NCI-H524 treated with DMSO at 0.1 percent for 48 hours (cell line): ENCODE measurements at places on chromosomes 6 and 20.

- no peak for DNase-seq
Observed at GRCh38 chr6:53038141-53038540, 27.1 kb upstream of the FBXO9 start.

DNA sequence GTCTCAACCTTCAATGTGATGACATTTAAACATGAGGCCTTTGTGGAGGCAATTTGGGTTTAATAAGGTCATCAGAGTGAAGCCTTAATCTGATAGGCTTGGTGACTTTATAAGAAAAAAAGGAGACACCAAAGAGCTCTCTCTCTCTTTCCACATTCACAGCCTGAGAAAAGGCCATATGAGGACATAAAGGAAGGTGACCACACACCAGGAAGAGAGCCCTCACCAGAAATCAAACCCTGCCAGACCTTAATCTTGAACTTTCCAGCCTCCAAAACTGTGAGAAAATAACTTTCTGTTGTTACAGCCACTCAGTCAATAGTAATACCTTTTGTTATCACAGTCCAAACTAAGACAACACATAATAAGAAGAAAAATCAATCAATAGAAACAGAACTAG is 47.7 kb downstream of the COL12A1 start:
- no peak for DNase-seq

DNA sequence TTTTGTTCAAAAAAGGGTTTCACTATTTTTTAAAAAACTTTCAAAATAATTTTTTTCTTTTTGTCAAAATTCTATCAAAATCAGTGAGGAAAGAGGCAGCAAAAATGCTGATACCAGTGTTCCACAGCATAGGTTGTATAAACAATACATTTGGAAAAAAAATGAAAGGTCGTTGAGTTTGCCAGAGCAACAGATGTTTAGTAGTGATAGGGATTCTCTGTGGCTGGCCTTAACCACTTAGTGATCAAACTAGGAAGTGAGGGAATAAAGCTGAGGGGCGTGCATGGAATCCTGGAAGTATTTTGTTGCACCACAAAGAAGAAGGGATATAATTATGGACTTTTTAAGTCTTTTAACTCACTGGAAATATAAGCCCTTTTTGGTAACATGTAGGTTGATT is 555.3 kb upstream of the CHD6 start:
- DNase-seq = no peak

DNA sequence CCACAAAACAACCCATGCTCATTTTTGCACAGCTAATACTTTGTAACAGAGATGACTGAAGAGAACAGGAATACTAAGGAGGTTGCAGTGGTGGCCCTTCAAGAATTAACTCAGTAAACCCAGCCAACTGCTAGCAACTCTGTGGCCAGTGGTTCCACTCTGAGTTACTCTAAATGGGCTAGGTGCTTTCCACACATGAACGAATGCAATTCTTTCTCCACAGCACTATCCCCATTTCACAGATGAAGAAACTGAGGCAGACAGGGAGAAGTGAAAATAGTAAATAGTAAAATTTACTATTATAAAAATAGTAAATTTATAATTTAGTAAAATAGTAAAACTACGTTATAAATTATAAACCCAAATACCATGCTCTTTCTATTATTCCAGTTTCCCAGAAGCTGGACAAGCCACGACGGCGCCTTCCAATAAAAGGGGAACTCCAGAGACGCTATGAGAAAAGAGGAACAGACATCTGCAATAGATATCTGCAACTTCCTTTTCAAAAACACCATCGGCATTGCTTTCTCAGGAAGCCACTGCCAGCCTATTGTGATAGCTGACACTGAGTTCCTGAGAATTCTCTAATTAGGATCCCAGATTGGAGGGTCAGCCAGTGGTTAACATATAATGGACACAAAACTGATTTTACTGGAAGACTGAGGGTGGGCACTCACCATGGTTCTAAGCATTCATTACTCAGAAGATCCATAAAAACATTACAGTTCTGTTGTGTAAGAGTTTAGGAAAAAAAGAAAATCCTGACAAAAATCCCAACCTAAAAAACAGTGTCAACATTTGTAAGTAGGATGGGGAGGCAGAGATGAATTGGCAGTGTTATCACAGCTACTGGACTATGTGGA is 16.2 kb downstream of the FKBP1A start:
- DNase-seq = no peak

GRCh38 chr6:37451441-37452193 is 18.6 kb downstream of the CMTR1 start:
- peak; percentile 97 for DNase-seq

DNA sequence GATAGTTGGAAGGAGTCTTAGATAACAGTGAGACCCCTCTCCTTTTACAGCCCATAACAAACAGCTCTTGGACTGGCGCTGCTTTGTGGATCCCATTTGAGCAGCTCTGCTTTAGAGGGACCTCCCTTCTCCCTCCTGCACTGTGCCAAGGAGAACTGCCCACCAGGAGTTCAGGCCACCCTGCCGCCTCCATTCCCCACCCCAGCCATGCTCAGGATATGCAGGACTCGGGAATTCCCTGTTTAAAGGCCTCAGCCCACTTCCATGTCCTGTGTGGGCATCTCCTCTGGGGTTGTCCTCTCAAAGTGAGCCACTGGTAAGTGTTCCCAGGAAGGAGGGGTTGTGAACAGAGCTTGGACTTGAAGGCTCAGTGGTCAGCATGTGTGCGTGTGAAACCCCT is 312.6 kb upstream of the RNF24 start:
- no peak for DNase-seq

- DNase-seq = no peak
Observed at GRCh38 chr6:148528292-148528691, 185.7 kb downstream of the SASH1 start.

DNA sequence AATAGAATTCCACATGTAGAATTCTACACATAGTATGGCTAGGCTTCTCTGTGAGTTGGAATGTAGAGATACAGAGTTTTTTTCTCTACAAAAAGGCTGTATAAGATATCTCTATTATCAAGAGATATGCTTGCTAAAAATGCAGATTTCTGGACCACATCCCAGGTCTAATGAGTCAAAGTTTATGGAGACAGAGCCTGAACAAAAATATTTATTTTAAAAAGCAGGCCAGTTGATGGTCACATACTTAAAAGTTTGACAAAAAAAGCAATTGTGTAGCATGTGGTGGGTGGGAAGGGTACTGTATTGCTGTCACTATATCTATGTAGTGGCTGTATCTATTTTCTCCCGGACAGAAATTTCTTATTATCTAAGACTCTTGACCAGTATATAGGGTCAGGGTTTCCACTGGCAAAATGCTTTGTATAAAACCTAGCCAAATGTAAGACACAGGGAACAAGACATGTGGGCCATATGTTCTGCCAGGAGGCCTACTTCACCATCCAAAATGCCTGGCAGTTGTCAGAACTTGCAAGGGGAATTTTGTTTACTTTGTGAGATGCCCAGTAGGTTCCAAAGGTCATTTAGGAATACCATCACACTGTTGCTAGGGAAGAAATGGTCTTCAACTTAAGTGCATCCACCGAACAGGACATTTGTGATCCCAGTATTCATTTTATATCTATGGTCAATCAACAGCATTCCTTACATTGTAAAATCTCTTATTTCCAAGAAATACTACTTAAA is 60.6 kb downstream of the SHPRH start:
- DNase-seq = no peak

- DNase-seq = no peak
Observed at GRCh38 chr6:112031960-112032359, 21.9 kb upstream of the CCN6 start.

DNA sequence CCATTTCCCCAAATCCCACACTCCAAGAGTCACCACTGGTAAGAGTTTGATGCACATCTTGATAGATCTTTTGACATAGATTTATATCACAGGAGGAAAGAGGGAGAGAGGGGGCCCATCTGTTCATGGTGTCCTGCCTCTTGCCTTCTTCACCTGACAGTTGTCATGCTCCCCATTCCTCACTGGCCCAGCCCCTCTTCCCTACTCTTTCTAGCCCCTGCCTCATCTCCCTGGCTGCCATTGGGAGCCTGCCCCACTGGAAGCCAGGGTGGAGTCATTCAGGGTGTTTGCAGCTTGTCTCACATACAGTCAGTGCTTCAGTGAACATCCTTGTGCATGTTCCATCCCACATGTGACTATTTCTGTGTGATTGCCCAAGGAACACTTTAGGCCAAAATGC is 27.6 kb downstream of the SIRPA start:
- no peak for DNase-seq

GRCh38 chr6:53496797-53497375 is 48.0 kb downstream of the GCLC start:
- DNase-seq = no peak
